Activated T-helper 2 cell treated with anti-CD3 and anti-CD28 coated beads, Interferon-gamma antibody, Interleukin-2, Interleukin-4, amounts not matched to agents 10 μg/mL and 5 μg/mL and 100 μg/mL, durations not matched to agents 14 hours and 24 hours and 36 hours (primary cell): ENCODE measurements at places on chromosomes 16 and 17. TPM values are rescaled to one million over a fixed set of nuclear protein-coding genes. Genes with fewer than 3 reads are reported as not detected.

GRCh38 chr17:51472670-51473205, 212.4 kb downstream of the UTP18 start:
- no peak for DNase-seq

DNA sequence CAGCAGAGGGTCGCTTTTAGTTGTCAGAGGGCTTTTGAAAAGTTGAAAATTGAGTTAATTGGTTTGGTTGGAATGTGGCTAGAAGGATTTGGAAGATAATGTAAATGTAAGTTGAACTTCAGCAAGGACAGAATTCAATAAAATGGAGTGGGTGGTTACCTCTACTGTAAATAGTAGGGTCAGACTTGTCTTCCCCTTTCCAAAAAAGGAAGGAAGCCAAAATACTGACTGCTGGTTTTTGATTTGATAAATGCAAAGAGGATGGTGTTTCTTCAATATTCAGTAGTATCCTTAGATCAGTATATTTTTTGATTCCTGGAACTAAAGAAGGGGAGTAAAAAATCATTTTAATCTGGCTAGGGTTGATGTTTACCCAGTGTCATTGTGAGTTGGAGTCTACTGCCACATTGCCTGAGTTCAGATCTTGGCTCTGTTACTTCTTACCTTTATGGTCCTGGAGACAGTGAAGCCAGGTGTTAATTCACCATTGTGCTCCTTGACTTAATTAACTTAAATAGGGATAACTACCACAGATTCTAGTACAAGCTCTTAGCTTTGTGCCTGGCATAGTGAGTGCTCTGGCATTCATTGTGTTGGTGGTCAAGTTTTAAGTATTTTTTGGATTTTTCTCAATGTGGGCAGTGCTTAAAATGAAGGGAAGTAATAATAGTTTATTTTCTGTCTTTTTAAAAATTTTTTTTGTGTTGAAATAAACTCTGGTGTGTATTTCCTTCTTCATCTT, 4.4 kb downstream of the HAPSTR1 start:
- DNase-seq = no peak

- no peak for DNase-seq
Observed at GRCh38 chr16:86663685-86664521, 85.6 kb downstream of the FOXL1 start.

GRCh38 chr16:15983898-15984297, 34.5 kb downstream of the ABCC1 start:
- no peak for DNase-seq

DNA sequence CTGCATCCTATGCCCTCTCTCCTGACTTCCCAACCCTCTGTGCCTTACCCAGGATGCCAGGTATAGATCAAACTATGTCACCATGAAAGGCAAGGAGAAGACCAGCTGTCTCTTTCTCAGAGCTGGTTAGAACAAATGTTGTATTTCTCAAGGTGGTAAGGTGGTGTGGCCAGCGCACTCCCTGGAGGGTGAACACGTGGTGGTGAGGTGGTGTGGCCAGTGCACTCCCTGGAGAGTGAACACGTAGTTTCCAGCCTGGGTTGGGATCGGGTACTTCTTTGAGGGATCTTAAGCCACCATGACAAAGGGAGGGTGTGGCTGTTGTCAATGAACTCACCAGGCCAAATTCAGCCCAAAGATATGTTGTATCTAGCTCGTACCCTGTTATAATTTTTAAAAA, 26.8 kb downstream of the KATNIP start:
- DNase-seq = no peak

NMRAL1 gene
- total RNA-seq = 30.7 and 35.2 TPM in 2 replicates

DNA sequence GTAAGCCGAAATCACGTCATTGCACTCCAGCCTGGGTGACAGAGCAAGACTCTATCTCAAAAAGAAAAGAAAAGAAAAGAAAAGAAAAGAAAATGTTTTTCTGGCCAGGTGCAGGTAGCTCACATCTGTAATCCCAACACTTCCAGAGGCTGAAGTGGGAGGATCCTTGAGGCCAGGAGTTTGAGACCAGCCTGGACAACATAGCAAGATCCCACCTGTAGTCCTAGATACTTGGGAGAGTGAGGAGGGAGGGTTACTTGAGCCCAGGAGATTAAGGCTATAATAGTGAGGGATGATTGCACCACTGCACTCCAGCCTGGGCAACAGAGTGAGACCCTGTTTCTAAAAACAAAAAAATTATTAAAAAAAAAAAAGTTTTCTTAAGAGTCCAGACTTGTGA, 2.5 kb upstream of the ATP5MC1 start:
- DNase-seq = no peak

C1QTNF8 gene
- total RNA-seq = not detected in 2 replicates

DPEP3 gene
- total RNA-seq = not detected in 2 replicates

DNA sequence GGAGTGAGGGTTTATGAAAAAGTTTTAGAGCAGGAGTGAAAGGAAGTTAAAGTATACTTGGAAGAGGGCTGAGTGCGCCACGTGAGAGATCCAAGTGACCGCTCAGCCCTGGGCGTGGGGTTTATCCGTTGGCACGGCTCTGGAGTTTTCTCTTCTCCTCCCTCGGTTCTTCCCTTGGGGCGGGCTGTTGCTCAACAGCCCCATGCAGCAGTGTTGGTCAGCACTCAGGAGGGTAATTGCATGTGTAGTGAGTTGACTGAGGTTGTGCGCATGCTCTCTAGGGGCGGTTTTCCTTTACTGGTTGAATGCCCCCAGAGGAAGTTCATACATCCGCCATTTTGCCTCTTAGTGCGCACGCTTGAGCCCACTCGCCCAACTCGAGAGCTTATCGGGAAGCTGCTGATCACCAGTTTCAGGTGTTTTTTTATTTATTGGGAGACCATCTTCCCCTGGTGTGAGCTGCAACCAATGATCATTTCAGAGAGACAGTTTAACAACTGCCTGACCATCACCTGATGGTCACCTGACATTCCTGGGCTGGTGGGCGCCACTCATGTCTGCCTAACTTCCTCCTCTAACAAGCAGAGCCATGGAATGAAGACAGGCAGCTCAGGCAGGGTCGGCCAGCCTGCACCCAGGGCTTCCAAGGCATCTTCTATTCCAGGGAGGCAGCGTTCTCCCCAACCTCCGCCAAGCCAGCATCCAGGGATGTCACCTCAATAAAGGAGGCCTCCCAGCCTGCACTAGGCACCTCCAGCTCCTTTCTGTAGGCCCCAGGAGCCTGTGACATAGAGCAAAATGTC, 41.3 kb upstream of the DNAH17 start:
- no peak for DNase-seq

CACNG1 gene
- total RNA-seq = not detected in 2 replicates

- no peak for DNase-seq
Observed at GRCh38 chr16:9311303-9311954, 220.0 kb downstream of the HAPSTR1 start.

DNA sequence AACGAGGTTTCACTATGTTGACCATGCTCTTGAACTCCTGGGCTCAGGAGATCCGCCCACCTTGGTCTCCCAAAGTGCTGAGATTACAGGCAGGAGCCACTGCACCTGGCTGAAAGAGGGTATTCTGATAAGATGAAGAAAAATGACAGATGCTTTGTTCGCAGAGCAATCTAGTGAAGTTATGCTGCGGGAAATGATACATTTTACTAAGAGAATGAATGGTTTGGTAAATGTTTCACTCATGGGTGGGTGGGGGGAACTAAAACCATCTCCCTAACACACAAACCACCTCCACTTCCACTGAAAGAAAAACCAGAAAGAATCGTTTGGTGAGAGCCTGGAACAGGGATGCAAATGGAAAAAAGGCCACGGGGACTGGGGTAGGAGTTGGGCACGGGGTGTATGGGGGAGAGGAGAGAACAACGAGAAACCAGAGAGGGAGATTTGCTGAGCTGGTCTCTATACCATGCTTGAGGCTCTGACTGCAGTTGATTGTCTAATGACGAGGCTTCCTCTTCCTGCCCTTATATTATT, 19.0 kb upstream of the XYLT2 start:
- DNase-seq = no peak

DNA sequence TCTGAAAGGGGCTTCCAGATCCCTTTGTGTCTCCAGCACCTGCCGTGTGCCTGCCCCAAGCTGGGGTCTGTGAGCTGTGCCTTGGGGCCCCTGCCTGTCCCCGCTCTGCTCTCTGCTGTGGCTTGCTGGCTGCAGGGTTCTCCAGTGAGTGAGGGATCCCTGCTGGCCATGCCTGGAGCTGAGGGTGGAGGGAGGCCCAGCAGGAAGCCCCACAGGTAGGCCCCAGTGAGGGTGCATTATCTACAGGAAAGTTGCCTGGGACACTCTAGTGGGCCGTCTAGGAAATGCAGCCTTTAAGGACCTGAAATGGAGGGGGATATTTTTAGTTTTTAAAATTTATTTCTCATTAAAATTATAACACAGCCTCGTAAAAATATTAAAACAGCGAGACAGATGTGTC, 50.9 kb downstream of the JPH3 start:
- no peak for DNase-seq

TMEM107 gene
- total RNA-seq = 18.7 and 25.0 TPM in 2 replicates

PHLPP2 gene
- 15.8 and 16.1 TPM in 2 replicates for total RNA-seq

NOXO1 gene
- 0.21 and 0.23 TPM in 2 replicates for total RNA-seq

DNA sequence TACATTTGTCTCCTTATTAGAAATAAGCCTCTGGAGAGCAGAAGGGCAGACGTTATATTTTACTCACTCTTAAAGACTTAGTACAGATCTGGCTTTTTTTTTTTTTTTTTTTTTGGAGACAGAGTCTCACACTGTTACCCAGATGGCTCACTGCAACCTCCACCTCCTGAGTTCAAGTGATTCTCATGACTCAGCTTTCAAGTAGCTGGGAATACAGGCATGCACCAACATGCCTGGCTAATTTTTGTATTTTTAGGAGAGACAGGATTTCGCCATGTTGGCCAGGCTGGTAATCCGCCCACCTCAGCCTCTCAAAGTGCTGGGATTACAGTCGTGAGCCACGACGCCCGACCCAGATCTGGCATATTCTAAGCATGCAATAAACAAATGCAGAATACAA, 36.4 kb upstream of the TMEM97 start:
- no peak for DNase-seq

ASPA gene
- not detected in 2 replicates for total RNA-seq

DNA sequence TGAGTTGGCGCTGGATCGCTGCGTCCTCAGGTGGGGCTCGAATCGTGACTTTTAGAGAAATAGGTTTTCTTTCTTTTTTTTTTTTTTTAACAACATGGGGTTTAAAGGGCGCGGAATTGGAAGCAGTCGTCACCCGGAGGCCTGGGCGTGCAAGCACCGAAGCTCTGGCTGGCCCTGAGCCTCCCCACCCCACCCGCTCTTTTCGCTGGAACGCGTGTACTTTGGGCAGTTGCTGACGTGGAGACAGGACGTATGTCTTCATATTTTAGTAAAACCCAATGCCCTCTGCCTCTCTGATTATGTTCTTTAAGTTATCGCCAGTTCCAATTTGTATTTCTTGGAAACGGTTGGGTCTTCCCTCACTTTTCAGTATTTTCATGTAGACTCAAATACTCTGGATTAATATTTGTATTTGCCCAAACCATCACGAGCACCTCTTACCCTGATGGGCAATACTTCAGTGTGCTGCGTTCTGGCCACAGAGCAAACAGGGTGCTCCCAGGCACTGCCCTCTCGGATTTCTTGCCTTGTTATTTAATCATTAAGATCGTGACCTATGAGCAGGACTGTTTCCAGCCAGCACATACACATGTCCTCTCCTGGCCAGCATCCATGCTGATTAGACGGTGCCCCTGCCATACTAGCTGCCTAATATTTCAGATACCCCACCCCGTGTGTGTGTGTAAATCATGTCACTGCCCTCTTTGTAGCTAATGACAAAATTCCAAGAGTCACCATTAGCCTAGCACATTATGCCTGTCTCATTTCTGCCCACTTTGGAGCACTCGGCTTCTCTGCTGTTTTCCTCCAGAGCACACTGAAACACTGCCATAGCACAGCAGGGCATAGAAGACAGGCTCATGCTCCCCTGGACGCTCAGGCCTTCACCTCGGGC, 805 bp upstream of the C16orf95 start:
- peak; percentile 41 for DNase-seq

SCNN1G gene
- not detected in 2 replicates for total RNA-seq

ABCC6 gene
- not detected in 2 replicates for total RNA-seq

C16orf92 gene
- not detected in 2 replicates for total RNA-seq

GRCh38 chr17:63623786-63624530, 1.7 kb downstream of the MAP3K3 start:
- no peak for DNase-seq

- no peak for DNase-seq
Observed at GRCh38 chr16:71807905-71808592, 585 bp downstream of the AP1G1 start.

DNA sequence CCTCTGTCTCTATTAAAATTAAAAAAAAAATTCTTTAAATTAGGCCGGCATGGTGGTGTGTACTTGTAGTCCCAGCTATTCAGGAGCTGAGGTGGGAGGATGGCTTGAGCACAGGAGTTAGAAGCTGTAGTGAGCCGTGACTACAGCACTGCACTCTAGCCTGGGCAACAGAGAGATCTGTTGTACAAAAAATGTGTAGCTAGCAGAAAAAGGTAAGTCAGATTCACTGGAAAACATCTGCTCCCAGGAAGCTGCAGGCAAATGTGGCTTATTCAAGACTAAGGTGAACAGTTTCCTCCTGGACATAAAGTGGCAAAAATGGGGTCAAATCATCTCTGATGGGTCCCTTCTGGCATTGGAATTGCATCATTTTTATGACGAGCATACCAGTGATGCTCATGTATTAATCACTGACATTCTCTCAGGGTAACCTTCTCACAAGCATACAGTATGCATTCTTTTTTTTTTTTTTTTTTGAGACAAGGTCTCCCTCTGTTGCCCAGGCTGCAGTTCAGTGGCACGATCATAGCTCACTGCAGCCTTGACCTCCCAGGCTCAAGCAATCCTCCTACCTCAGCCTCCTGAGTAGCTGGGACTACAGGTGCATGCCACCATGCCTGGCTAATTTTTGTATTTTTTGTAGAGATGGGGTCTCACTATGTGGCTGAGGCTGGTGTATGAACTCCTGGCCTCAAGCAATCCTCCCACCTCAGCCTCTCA, 48.7 kb downstream of the CPPED1 start:
- DNase-seq = no peak

DNA sequence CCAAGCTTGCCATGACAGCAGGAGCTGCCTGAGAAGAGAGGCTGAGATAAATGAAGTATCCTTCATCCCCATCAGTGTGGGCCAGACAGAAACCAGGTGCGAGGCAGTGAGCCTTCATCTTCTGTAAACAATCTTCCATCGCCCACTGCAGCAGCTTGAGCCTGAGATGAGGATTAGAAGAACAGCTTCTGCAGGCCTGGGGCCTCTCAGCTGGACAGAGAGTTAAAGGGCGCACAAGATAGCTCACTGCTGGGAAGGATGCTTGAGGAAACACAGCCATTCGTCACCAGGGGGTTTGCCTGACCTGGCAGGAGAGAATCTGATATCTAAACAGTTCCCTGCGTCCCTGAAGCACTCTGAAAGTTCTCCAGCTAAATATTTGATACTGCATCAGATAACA, 27.1 kb downstream of the HOXB1 start:
- no peak for DNase-seq

- peak; percentile 54 for DNase-seq
Observed at GRCh38 chr17:41835800-41836549, at the start of gene NT5C3B. TSS of gene NT5C3B (minus strand) at chr17:41836232. CDS start at chr17:41836193, 39 bp downstream.

GRCh38 chr16:80627108-80627507, 86.3 kb downstream of the DYNLRB2 start:
- DNase-seq = no peak
